ENCODE measurements at places on chromosomes 16 and 17.

DNA sequence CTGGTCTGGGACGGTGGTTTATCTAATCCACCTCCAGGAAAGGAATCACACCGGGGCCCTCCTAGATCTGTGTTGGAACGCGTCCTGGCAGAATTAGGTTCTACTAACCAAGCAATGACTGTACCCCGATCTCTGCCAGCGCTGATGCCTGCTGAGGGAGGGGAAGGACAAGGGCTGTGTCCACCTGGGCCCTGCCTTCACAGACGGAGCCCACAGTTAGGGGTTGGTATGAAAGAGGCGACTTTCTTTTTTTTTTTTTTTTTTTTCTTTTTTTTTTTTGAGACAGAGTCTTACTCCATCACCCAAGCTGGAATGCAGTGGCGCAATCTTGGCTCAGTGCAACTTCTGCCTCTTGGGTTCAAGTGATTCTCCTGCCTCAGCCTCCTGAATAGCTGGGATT lies 9.9 kb upstream of the KRT19 start:
- DNase-seq, result no peak

GRCh38 chr17:1931844-1932579 lies 93.1 kb downstream of the RTN4RL1 start:
- no peak for DNase-seq

DNA sequence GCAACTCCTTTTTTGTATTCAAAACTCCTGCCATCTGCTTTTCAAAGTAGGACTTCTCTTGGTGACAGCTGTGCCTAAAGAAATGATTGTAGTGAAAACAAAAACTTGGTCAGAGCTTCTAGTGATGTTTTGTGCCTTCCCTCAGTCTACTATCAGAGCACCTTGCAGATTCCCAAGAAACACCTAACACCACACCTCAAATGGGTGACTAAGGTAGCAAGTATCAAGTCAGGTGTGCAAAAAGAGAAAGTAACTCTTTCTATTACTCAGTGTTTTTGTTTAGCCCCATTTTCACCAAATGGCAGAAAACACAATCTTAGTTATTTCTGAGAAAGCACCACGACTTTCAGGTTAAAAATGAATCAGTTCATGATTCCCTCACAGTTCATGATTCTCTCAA lies 2.0 kb upstream of the PMFBP1 start:
- DNase-seq, result no peak

DNA sequence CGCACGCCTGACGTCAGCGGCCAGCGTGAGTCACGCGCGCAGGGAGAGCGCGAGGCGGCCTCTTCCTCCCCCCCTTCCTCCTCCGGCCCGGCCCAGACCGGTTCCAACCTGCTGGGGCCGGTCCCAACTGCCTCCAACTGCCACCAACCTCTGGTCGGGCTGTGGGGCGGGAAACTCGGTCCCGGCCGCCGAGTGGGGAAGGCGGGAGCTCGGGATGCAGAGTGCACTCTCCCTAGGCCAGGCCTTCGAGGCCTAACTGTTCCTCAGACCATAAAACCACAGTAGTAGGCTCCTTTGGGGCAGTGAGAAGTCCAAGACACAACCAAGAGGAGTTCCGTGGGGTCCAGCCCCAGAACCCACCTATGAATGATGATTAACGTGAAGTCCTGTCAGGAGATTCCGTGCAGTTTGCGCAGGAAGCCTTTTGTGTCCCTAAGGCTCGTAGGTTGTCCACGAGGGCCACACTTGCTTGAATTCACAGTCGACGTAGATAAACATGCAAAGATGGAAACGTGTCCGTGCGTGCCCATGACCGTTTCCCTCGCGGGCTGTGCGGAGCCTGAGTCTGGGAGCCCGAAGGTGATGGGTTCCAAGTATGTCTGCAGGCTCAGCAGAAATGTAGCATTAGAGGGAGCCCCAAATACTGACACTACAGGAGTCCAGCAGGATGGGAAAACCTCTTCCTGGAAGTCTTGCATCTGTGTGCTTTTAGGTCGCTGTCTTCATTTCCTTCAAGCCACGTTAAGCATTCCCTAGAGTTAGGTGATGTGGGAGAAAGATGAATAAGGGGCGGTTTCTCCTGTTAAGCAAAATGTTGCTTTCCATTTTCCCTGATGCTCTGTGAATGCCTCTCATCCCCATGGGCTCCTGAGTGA lies 647 bp downstream of the UNK start:
- DNase-seq, result peak; percentile 83

DNA sequence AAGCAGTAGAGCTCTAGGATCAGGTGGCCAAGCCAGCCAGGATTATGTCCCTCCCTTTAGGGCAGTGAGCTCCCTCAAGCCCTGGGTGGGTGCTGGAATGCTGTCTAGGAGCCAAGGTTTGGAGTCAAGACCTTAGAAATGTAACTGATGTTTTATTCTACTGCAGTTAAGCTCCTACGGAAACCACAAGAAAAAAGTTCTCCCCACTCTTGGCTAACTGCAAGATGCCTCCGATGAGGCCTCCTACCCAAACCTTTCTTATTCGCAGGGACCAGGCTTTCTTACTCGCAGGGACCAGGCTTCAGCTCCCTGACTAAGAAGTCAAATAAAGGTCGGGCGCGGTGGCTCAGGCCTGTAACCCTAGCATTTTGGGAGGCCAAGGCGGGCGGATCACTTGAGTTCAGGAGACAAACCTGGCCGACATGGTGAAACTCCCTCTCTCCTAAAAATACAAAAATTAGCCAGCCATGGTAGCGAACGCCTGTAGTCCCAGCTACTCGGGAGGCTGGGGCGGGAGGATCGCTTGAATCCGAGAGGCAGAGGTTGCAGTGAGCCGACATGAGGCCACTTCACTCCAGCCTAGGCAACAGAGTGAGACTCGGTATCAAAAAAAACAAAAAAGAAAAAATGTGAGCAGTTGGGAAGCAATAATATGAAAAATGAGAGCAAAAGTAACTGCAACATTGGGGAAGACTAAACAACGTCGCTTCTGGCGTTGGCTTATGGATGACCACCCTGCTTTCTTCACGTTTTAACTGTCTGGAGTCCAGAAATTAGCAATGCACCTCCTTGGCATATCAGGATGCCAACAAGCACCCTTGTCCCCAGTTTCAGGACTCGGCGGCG lies 31.7 kb upstream of the ARL4D start:
- DNase-seq, result no peak
